ENCODE measurements at places on chromosomes 5 and 9. TPM values are rescaled to one million over a fixed set of nuclear protein-coding genes. Genes with fewer than 3 reads are reported as not detected.

DNA sequence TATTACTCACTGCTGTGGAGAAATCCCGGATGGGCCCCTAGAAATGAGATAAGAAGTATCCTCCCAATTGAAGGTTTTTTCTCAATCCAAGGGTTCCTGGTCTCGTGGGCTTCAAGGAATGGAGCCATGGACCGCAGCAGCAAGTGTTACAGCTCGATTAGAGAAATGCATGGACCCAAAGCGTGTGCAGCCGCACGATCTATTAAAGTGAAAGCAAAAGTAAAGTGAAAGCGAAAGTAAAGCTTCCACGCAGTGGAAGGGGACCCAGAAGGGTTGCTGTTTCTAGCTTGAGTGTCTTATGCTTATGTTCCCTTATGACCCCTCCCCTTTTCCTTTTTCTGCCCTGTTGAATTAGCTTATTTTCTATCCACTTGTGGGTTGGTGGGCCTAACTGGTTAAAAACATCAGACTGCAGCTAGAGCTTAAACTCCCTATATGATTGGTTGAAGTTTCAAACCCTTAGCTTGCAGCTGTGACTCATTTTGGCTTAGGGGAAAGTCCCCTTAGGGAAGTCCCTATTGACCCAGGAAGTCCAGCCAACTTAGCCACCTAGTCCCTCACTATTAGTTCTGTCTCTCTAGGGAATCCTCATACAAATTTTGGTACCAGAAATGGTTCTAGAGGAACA lies 1111.8 kb downstream of the TAF11L14 start:
- DNase-seq, result no peak

- DNase-seq, result no peak
These were observed 19.3 kb downstream of the ARPC5L start for GRCh38 chr9:124881138-124881743.

Gene PCA3
- not detected for total RNA-seq

GRCh38 chr9:120307599-120307998 lies 272.4 kb downstream of the CDK5RAP2 start:
- DNase-seq, result no peak

Gene COL5A1
- 11.3 TPM for total RNA-seq

Gene AKNA
- total RNA-seq, result 2.4 TPM

DNA sequence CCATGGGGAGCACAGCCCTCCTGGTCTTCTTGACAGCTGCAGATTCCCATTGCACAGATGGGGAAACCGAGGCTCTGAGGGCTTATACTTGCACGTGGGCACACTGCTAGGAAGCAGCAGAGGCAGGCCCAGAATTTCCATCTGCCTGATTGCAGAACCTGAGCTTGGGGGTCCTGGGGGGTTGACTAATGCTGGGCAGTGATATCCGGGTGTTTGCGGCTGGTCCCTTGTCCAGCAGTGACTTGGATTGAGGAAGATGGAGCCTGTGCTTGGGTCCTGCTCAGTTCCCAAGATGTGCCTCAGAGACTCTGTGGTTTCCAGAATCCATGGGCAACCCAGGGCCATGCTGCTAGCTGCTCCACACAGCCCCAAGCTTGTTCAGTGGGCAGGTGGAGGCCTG lies 91.2 kb downstream of the PHF2 start:
- peak; percentile 6 for DNase-seq
